Stimulated activated CD8-positive, alpha-beta memory T cell treated with anti-CD3 and anti-CD28 coated beads, Interleukin-7, amount 100 ng/mL, for 1 hour (primary cell): ENCODE measurements at places on chromosomes 4 and X.

GRCh38 chrX:29231800-29232199 lies 644.6 kb downstream of the IL1RAPL1 start:
- DNase-seq: no peak

- DNase-seq: no peak
Measured at GRCh38 chr4:157992948-157993839, 179.6 kb downstream of the GASK1B start.

DNA sequence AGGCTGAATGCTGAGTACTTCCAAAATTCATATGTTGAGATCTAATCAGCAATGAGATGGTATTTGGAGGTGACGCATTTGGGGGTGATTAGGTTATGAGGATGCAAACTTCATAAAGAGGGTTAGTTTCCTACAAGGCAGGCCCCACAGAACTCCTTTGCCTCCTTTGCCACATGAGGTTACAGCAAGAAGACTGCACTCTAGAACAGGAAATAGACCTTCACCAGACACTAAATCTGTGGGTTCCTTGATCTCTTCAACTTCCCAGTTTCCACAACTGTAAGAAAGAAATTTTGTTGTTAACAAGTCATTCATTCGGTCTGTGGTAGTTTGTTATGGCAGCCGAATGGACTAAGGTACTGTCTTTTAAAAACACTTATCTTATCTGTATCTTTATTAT lies 681.9 kb upstream of the HS3ST1 start:
- no peak for DNase-seq

DNA sequence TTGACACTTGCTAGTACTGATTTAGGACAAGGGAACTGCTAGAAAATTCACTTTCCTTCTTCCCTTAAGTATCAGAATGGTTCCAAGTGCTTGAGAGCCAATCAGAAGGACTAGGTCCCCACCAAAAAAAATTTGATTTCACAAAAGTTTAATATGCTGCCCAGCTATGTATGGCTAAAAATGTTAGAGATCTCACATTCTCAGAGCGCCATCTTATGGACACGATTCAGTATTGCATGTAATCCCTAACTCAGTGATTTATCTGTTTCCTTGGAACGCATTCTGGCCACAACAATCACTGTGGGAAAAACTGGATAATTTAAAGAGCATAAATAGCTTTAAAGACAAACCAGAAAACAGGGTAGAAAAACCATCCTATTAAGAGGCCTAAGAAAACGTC lies 255.1 kb upstream of the GPC4 start:
- no peak for DNase-seq

GRCh38 chr4:18401868-18402267 lies 380.3 kb upstream of the LCORL start:
- no peak for DNase-seq

DNA sequence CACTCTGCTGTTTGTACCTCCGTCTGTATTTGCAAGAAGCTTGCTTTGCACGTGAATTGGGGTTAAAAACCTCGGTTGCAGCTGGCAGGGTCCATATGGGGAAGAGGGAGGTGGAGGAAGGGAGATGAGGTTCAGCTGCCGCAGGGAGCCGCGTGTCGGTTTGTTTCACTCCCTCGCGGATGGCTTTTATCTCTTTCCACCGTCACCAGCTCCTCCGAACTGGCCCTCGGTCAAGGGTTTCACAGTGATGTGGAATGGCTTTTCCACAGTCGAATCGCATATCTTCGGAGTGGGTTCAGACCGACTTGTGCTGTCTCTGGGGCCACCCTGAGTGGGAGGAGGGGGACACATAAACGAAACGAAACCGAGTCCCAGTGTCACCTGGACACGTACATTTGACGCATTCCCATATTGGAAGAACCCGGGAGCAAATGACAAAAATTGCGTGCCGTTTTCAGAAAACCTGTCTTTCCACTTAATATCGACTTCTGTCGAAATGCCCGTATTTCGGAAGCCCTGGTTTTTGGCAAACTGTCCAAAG lies 929 bp downstream of the ZBTB33 start:
- DNase-seq: no peak

DNA sequence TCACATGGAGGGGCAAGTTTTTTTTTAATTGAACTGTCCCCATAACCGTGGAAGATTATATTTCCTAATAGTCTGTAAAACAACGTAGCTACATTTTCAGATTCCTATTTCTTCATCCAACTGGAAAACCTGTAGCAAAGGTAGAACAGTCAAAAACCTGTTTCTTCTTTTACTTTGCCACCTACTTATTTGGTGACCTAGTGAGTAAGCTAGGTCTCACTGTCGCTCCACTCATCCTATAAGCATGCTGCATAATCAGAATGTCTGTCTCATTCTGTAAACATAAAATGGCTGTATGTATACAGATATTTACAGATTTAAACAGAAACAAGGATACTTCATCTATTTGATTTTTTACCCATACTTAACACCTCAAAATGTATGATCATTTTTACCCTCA lies 20.4 kb downstream of the MAML3 start:
- no peak for DNase-seq

- no peak for DNase-seq
Measured at GRCh38 chrX:48540028-48540375, 488 bp downstream of the TBC1D25 start.

- DNase-seq: no peak
Measured at GRCh38 chrX:42708222-42708621, 69.7 kb downstream of the PPP1R2C start.

DNA sequence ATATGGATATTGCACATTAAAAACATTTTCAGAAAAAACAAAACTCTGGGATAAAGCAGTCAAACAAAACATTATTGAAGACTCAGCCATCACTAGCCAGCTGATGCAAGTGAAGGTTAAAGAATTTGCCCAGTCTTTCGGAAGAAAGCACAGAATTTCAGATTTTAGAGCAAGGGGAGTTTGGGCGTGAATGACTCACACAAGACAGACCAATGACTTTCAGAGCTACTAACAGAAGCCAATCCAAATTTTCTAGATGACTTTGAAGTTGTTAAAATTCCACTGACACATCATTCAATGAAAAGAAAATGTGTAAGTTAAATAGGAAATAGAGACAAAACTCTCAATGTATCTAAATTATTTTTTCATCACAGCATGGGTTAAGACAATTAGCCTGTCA lies 4.0 kb downstream of the MRFAP1L1 start:
- no peak for DNase-seq

- DNase-seq: no peak
Measured at GRCh38 chr4:4496592-4497372, 45.1 kb downstream of the STX18 start.

GRCh38 chrX:5646818-5647217 lies 581.8 kb downstream of the NLGN4X start:
- no peak for DNase-seq

DNA sequence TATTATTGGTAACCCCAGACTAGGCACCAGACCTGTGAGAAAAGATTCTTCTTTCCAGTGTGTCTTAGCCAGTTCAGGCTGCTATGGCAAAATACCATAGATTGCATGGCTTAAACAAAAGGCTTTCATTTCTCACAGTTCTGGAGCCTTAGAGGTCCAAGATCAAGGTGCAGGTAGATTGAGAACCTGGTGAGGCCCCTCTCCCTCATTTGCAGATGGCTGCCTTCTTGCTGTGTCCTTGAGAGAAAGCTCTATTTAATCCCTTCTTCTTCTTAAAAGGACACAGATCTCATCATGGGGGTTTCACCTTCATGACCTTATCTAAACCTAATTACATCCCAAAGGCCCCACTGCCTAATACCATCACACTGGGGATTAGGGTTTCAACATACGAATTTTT lies 3.5 kb upstream of the PDLIM3 start:
- DNase-seq: no peak

DNA sequence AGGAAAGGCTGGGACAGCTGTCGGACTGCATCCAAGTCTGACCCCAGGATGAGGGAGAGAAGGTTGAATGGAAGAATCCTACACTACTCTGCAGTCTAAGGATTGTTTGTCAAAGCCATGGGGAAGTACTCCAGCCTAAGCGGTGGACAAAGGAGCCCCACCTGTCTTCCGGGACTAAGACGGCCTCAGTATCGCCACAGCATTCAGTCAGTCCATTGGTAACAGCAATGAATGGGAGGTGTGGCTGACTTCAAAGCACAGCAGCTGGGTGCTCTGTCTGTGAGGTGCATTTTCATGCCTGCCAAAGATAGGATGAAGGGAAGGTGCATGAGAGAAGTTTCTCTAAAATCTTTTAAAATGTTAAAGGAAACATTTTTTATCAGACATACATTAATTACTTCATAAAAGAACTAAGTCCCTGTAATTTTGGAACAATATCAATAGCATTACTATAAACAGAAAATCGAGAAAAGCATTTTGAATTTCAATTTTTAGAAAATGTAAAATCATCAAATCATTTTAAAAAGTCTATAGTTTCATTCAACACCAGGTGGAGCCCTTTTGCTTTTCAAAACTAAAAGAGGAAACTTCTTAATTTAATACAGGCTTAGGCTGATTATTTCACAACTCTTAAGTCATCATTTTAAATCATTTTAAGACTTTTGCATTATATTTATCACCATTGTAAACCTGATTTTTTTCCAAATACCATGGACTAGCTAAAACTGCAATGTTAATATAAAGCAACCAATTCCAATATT lies 27.6 kb upstream of the INTU start:
- no peak for DNase-seq

GRCh38 chr4:109169170-109169569 lies 133.3 kb downstream of the COL25A1 start:
- DNase-seq: no peak

DNA sequence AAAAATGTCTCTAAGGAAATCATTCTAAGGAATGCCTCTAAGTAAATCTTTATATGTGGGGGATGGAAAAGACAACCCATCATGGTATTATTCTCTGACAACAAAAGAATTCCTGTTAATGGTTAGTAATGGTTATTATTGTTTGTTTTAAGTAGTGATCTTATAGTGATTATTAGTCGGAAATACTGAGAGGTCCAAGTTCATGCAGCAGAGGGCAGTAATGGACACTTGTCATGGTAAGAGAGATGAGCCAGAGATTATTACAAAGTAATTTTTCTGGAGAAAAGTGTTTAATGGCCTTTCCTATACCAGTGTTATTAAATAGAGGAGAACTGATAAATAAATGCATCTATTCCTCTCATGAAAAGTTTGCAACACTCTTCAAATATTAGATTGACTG lies 8.1 kb upstream of the DKK2 start:
- no peak for DNase-seq

DNA sequence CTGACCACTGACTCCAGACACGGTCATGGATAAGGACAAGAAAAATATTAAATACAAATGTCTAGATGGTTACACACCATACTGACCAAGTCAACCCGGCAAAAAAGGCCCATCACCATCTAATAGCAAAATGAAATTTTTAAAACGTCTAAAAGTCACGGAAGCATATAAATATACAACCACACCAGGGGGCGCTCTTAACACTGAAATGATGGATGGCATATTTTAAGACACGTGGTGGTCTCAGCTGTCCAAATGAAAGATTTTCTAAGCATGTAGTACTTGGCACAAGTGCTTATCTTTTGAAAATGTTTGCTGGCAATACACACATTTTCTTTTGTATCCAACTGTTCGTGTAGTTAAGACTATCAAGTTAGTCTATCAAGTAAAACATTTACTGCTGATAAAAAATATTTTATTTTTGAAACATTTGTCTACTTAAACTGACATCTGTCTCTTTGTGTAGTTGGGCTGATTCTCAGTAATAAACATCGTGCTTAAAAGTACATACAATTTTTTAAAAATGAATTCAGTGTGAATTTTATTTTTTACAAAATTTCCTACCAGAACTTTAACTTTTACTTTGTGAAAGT lies 64.6 kb downstream of the COX7B2 start:
- no peak for DNase-seq

DNA sequence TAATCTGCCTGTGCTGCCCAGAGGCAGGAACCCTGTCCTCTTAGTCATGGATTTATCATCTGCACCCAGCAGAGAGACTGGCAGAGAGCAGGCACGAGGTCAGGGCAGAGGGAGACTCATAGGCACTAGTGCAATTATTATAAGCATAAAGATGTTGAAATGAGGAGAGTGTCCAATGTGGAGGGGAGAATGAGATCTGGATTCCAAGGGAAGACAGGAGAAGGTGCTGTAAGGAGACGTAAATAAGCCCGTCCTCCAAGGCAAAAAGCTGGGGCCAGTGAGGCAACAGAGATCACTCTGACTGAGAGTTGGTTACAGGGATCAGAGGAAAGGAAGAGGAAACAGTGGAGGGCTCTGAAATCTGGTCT lies 406.2 kb downstream of the MAPK10 start:
- no peak for DNase-seq
